ENCODE measurements at places on chromosomes 4 and X.

GRCh38 chr4:41750626-41751448 is 2.3 kb upstream of the PHOX2B start:
- no peak for DNase-seq

DNA sequence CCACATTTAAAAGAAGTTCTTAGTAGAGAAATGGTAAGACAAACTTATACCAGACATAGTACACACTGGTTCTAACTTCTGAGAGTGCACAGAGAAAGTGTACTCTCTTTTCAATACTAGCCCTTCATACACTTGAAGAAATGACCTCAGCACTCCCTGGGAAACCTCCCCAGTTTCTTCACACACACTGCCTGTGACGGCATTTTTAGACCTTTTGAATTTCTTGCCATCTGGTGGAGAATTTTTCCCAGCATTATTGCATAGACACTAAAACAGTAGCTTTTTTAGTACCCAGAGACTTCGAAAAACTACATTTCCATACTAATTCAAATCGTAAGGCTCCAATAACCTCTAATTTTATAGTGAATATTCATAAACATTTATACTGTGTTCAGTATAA is 341.6 kb upstream of the MAOA start:
- DNase-seq = no peak

- DNase-seq = no peak
Observed at GRCh38 chrX:108582151-108582550, 142.5 kb downstream of the COL4A5 start.

GRCh38 chr4:2595436-2595835 is 59.0 kb downstream of the FAM193A start:
- DNase-seq = no peak

GRCh38 chrX:17511556-17511955 is 136.6 kb downstream of the NHS start:
- no peak for DNase-seq

GRCh38 chr4:123976819-123977218 is 580.2 kb downstream of the SPRY1 start:
- DNase-seq = no peak

GRCh38 chr4:123853651-123854050 is 457.1 kb downstream of the SPRY1 start:
- no peak for DNase-seq

- DNase-seq = no peak
Observed at GRCh38 chr4:78162821-78163220, 105.7 kb downstream of the FRAS1 start.

GRCh38 chr4:22743290-22743689 is 50.6 kb downstream of the GBA3 start:
- DNase-seq = no peak

GRCh38 chrX:112211459-112211858 is 128.9 kb upstream of the TRPC5 start:
- DNase-seq = no peak

DNA sequence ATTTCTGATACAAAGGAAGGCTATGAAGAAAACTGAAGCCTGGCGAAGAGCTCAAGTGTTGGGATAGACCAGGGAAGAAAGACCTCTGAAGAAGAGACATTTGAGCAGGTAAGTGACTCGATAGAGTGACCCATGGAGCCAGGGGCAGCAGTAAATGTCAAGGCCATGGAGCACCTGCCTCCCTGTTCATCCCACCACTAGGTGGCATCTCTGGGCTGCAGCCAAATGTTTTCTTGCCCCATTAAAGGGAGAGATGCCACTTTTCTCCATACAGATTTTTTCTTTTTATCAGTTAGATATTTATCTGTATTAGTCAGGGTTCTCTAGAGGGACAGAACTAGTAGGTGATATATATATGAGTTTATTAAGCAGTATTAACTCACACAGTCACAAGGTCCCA is 4.9 kb upstream of the ZNF81 start:
- DNase-seq = no peak

GRCh38 chrX:154051201-154051810 is 31.6 kb upstream of the IRAK1 start:
- no peak for DNase-seq

All from left hindlimb (tissue), 1 donor.